ENCODE measurements at places on chromosomes 6 and 20.
A peak's percentile ranks its signal among the peaks of the same experiment; 100 is the strongest.

GRCh38 chr20:57834306-57835073 lies 124.7 kb upstream of the PMEPA1 start:
- no peak for DNase-seq

- no peak for DNase-seq
These were observed 3.4 kb downstream of the RPS12 start for GRCh38 chr6:132817554-132818403.

- DNase-seq, result no peak
These were observed 178.8 kb upstream of the AFDN start for GRCh38 chr6:167647737-167648470.

DNA sequence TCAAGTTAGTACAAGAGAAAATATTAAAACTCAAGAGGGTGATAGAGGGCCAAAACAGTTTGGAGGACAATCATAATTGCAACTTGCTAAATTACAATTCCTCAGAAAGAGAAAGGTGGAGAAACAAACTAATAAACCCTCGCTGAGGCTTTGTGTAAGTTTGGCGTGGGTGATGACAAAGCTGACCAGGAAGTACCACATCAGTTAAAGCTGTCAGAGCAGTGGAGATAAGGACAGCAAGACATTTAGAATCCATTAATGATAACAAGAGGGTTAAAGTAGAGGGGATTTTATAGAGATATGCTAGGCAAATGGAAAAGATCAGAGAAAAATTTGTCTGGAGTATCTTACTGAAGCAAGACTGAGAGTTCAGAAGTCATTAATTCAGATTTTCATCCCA lies 334.4 kb downstream of the TFAP2B start:
- DNase-seq, result no peak

- no peak for DNase-seq
These were observed 134.0 kb upstream of the DTNBP1 start for GRCh38 chr6:15796844-15797243.

DNA sequence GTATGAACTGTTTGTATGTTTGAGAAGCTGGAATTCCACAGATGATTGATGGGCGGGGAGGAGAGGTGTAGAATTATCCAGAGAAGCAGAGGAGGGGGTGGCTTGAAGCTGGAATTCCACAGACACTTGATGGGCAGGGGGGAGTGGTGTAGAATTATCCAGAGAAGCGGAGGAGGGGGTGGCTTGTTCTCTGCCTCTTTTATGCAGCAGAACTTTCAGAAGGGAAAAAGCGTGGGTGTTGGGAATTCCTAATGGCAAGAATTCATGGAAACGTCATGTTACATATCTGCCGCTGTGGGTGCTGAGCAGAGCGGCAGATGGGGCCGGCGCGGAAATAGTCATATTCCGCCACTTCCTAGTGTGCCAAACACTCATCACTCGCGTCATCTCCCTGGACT lies 167.9 kb upstream of the KCNG1 start:
- peak; percentile 47 for DNase-seq

GRCh38 chr6:30820193-30820592 lies 64.1 kb upstream of the DDR1 start:
- DNase-seq, result no peak

DNA sequence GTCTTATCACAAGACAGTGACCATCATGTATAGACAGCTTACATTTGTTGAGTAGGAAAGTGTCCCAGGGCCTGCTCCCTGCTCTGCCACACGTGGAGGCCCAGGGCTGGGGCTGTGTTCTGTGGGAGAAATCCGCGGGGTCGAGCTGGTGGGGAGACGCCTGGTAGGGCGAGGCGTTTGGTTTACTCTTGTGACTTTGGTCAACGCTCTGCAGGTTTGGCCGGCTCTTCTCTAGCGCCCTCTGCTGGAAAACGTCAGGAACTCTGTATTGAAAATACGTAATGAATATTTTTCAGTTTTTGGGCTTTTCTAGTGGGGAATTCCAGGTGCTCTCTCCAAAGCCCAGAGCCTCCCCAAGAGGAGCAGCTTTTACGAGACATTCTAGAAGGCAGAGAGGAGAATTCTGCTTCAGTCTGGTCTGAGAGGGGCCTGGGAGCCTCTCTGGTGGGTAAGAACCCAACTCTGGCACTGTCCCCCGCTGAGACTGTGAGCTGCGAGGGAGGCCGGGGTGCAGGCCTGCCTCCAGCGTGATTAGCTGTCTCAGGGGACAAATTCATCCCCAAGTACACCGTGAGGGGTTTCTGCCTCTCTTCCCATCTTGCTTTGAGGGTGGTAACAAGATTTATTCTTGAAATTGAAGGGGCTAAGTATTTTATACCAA lies 112.6 kb upstream of the RALGAPA2 start:
- DNase-seq, result no peak

DNA sequence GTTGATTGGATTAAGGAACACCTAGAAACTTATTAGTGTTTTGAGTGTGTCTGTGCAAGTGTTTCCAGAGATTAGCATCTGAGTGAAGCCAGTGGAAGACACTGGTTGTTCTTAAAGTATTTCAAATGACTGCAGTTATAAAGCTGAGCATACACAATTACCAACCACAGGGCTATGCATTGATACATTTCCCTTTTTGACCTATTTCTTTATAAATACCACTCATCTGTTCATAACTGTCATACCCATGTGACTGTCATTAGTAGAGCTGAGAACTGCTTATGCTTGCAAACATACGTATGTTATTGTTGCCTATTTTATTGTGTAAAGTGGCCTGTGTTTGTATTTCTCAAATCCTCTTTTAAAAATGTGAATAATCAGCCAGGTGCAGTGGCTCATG lies 15.3 kb upstream of the ZC3H12D start:
- DNase-seq, result no peak

DNA sequence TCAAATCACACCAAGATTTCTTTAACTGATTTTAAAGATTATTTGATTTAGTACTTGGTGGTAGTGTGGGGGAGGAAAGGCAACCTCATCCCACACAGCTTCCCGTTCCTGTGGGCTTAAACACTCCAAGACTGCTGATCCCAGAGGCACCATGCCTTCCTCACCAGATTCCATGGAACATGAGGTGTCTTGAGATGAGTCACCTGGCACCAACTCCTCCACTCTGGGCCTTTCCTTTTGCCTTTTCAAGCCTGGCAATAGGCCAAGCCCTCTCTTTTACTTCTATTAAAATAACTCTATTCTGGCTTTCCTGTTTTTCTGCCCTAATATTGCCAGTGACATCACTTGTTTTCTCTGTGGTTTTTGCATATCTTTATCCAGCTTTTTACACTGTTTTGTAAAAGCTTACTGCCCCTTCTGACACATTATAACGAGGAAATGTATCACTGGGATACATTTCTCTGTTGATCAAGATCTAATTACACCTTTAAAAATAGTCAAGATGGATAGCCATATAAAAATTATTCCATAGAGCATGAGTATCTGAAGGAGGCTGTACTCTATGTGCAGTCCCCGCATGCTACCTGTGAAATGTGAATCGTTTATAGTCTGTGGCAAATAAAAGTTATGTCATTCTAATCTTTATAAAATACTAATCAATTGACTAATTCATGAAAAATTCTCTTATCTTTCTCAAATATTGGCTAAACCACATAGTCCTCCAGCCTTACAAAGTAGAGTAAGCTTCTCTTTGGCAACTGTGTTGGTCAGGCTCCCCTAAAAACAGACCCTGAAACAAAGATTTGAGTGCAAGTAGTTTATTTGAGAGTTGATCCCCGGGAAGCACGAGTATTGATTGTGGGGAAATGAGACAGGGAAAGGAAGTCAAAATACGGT lies 257.8 kb upstream of the KCNQ5 start:
- no peak for DNase-seq

DNA sequence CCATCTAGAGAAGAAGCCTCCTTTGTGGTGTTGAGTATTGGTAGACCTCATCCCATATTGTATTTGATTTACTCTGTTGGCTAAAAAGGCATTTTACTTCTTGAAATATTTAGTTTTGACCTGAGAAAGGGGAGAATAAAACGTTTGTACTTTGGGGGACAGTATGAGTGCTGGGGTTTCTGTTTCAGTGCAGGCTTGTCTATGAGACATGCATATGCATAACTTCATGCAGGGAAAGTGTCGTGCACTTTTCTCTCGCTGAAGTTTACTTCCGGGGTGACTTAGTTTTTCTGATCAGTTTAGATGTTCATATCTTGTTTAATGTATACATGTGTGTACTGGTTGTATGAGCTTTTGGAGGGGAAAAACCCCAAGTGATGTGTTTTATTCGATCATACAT lies 59.5 kb downstream of the UTRN start:
- DNase-seq, result no peak

GRCh38 chr20:44398335-44398734 lies 42.8 kb downstream of the HNF4A start:
- DNase-seq, result no peak

DNA sequence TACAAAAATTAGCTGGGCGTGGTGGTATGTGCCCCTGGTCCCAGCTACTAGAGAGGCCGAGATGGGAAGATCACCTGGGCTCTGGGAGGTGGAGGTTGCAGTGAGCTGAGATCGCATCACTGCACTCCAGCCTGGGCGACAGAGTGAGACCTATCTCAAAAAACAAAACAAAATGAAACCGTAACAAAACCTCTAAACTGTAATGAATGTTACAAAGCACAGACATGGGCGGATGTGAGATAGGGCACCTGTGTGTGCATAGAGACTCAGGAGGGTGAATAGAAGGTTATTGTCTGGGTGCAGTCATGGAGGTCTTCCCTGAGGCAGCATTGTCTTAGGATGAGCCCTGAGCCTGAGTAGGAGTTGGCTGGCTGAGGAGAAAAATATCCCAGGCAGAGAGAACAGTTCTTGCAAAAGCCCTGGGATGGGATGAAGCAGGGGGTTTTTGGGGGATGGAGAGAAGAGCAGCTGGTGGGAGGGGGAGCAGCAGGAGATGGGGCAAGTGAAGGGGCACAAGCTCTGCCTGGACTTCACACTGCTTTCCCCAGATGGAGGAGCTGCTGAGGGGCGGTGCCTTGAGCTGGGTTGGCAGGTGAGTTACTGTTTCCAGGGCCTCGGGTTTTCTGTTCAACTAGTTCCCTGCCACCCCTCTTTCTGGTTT lies 5.2 kb downstream of the BCAS4 start:
- no peak for DNase-seq

GRCh38 chr6:167984876-167985604 lies 12.4 kb upstream of the KIF25 start:
- no peak for DNase-seq

- no peak for DNase-seq
These were observed 2.3 kb downstream of the PM20D2 start for GRCh38 chr6:89148016-89148750.

DNA sequence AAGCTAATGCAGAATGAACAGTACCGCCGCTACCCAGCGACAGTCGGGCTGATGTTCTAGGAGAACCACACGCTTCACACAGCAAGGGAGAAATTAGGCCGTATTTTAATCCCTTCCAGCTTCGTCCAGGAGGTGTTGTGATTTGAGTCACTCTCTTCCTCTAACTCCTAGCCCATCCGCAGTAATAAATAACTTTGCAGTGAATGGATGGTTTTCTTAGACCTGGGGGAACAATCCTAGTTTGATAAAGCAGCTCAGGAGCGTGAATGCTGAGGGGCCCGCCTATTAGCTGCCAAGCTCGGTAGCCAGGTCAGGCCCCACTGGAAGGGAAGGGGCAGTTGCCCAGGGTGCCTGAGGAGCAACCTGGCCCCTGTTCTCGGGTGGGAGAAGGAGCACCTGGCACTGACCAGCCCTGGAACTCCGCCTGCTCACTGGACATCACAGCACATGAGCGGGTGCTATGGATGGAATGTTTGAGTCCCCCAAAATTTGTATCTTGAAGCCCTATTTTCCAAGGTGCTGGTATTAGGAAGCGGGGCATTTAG lies 146.0 kb upstream of the AFDN start:
- no peak for DNase-seq

DNA sequence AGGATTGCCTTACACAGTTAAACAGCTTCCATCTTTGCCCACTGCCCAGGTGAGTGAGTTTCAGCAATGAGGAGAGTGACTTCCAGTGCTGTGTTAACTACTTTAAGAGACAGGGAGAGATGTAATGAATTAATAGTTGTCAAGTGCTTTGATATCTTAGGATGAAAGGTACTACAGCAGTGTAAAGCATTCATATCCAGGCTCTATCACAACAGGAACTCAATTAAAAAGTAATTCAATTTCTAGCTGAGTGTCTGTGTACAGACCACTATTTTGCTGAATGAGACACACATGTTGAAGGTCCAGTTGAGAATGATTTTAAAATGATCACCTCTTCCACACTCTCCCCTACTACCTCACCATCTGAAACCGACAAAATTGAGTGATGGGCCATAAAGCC lies 70.7 kb upstream of the BEND3 start:
- DNase-seq, result no peak

DNA sequence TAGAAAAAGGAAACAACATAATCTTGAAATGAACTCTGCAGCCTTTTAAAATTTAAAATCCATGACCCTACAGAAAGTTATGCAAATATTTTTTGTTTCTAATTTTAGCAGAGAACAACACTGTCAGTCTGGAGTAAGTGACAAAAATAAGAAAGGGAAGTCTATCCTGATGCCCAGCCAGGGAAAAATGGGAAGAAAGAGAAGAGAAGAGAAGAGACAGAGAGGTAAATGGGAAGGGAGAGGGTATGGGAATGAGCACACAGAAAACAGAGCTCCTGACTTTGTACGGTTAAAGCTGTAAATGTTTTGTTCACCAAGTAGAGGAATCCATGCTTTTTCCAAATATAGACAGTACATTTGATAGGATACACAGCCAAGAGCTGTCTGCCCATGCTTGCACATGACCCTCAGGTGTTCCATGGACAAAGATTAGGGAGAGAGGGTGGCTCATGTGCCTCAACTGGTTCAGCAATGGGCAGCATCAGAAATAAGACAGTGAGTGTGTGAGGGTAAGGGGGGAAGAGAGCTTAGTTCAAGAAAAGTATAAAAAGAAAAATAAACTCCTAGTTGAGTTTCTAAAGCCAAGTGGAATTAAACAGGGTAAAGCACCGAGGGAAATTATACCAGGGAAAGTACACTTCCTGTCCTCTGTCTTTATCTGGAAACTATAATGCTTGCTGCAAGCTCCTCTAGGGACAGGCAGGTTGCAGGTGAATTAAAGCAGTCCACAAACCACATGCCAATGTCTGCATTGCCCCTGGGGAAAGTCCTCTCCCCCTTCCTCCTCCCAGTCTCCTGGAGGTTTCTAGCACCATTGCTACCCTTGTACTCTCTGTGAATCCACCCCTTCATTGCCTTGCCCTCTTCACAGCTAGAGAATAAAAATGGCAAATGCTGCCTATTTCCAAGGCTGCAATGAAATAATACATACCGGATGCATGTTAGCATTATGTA lies 30.0 kb downstream of the MAP3K5 start:
- DNase-seq, result no peak

DNA sequence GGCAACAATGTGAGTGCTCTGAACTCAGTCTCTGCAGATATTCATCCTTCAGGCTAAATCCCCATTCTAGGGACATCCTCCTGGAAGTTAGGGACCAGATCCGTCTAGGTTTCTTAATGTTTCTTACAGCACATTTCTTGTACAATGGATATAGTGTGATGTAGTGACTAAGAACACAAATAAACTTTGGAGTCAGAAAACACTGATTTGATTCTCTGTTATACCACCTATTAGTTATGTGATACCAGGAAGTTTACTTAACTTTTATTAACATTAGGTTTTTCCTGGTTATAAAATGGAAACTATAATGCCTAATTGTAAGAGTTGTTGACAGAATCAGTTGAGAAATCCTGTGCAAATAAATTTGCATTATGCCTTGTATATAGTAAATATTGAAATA lies 57.6 kb upstream of the KCNQ5 start:
- no peak for DNase-seq
